ENCODE measurements at places on chromosomes 5 and 9. TPM values are rescaled to one million over a fixed set of nuclear protein-coding genes. Genes with fewer than 3 reads are reported as not detected.

DNA sequence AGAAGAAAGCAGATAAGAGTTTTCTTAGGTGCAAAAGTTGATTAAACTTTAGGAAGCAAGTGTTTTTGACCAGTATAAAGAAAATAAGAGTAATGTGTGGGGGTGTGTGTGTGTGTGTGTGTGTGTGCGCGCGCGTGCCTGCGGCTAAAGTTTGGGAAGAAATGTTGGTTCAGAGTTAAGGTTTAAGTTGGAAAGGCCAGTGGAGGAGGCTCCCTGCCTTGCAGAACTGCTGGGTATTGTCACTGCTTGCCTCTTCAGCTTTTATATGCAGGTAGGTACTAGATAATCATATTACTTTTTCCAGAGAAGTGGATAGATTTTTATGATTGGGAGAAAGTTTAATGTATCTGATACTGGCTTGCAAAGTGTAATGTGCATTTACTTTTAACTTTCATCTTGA lies 2.0 kb downstream of the PIK3R1 start:
- no peak for DNase-seq

DNA sequence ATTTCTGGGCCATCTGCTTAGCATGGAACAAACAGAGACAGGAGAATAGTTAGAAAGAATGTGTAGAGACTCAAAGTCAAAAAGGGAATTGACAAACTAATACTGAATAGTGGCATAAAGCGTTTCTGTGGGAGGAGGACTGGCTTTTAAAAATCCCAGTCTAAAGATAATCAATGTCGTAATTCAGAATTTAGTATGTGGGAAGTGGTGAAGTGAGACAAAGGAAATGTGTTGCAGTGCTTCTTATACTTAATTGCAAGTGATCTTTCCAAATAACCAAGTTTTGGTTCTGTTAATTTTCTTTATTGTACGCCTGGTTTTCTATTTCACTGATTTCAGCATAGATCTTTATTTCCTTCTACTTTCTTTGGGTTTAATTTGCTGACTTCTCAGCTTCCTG lies 133.2 kb downstream of the ENTREP1 start:
- no peak for DNase-seq

Gene BAAT
- total RNA-seq: 0.94 TPM

GRCh38 chr9:94586316-94586715 lies 7.3 kb downstream of the FBP2 start:
- peak; percentile 8 for DNase-seq

DNA sequence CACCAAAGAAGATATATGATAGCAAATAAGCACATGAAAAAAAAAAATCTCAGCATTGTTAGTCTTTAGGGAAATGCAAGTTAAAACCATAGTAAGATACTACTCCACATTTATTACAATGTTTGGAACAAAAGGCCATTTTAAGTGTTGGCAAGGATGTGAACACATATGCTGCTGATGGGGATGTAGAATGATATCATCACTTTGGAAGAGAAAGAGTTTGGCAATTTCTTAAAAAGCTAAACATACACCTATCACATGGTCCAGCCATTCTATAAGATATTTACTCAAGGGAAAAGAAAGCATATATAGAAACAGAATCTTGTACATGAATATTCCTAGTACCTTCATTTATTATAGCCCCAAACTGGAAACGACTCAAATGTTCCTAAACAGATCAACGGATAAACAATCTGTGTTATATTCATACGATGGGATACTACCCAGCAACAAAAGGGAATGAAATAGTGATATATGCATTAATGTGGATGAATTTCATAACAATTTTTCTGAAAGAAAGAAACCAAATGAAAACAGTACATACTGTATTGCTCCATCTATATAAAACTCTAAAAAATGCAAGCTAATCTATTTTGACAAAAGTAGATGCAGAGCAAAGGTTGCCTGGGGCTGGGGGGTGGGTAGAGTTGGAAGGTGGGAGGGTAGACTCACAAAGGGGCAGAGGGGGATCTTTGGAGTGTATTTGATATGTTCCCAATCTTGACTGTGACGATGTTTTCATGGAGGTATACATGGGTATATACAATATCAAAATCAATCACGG lies 45.7 kb upstream of the SMAD5 start:
- no peak for DNase-seq

DNA sequence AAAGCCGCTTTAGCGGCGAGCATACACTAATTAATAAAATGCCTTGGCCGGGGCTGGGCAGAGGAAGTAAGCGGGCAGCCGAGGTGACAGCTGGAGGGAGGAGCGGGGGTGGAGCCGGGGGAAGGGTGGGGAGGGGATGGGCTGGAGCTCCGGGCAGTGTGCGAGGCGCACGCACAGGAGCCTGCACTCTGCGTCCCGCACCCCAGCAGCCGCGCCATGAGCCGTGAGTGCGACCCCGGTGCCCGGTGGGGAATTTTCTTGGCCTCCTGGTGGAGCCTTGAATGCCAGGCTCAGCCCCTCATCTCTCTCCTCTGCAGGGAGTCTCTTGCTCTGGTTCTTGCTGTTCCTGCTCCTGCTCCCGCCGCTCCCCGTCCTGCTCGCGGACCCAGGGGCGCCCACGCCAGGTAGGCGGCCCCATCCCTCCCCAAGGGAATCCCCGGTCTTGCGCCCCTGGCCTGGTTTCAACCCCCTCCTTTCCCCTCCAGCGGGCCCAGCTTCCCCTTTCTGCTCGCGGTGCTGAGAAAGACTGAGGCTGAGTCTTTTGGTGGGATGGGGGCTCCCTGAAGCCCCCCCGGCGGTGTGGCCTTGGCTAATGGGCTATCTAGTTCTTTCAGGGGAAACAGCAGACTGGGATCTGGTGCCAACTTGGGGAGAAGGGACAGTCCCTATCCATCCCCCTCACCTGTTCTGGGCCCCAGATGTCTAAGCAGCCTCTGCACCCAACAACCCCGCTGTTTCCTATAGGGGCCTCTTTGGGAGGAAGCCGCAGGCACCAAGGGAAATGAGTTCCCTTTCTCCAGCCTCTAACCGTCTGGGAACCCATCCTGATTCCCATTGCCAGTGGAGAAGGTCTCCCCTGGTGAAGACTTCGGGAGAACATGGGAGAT lies at the start of gene PTGS1:
TSS of gene PTGS1 (plus strand) at position 156 of the 887 bp plus-strand sequence. CDS start at position 217, 61 bp downstream.
- DNase-seq: no peak

Gene SLC26A2
- 100.0 TPM for total RNA-seq

Gene GDA
- total RNA-seq: 14.6 TPM

DNA sequence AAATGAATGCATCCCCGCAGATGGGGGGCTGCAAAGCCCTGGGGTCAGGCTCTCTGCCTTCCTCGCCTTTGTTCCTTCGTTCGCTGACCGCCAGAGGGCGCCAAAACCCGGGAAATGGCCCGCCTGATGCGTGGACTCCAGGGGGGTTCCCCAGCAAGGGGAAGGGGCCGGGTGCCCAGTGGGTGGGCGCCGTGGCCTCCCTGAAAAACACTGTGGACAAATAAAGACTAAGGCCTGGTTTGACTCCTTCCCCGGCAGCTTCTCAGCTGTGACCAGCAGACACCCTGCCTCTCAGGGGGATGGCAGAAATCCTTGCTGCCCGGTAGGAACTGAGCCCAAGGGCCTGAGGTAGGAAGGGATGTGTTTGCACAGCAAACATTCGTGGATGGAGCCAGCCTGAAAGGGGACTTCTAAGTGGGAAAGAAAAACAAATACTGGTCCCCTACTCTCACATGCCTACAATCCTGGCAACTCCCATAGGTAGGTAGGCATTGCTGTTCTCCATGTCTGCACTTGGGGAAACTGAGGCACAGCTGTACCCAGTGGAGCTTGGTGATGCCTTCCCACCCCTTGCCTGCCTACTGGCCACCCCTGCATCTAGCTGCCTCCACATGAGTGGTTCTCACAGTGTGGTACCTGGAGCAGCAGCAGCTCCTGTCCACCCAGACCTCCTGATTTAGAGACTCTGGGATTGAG lies 57.7 kb downstream of the DUSP1 start:
- no peak for DNase-seq

DNA sequence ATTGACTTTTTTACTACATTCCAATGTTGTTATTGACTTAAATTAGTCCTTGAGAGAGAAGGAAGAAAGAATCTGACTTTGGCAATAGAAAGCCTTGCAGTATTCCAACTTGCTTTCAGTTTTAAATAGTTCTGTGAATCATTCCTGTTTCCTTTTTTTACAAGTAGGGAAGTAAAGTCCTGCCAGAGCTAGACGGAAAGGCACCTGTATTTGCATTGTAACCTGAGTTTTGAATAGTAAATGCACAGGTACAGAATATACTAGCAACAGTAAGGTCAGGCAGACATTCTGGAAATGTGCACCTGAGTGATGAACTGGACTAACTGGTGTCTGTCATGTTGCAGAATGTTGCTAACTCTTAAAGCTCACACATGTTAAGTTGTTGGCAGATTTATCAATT lies 100.9 kb downstream of the PRKACG start:
- peak; percentile 4 for DNase-seq

- peak; percentile 30 for DNase-seq
Observed at GRCh38 chr5:9015260-9015936, 530.5 kb downstream of the SEMA5A start.

GRCh38 chr9:135310134-135310533 lies 169.4 kb upstream of the PPP1R26 start:
- DNase-seq: no peak

Data from renal cortical epithelial cell (primary cell).